Foreskin keratinocyte (primary cell): ENCODE measurements at places on chromosomes 1 and 21.

GRCh38 chr1:65082346-65083040 lies 65.5 kb upstream of the AK4 start:
- no peak for DNase-seq

DNA sequence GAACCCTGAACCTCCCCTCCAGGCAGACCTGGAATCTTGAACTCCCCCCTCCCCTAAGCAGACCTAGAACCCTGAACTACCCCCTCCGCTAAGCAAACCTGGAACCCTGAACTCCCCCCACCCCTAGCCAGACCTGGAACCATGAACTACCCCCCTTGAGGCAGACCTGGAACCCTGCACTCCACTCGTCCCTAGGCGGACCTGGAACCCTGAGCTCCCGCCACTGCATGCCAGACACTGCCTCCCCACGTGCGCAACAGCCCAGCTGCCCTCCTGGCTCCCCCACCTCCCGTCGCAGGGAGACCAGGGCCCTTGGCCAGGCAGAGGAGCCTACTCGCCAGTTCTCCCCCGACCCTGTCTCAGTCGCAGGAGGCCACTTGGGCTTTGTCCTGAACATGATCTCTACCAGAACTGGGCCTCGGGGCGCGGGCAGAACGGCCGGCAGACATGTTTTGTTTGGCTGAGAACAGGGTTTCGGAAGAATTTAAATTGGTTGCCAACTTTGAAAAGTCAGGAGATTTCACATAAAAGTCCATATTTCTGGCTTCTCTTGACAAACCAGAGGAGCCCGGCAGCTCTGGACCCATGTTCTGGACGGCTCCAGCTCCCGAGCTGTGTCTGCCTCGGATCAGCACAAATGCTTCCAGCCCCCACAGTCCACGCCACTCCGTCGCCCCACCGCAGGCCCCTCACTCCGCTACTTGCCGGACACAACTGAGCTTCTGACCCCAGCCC lies 9.2 kb upstream of the PLEKHG5 start:
- DNase-seq = no peak

GRCh38 chr1:8987881-8988617 lies 38.2 kb downstream of the SLC2A7 start:
- no peak for DNase-seq

- no peak for DNase-seq
These were observed 40.0 kb upstream of the APP start for GRCh38 chr21:26210614-26211013.

- peak; percentile 91 for DNase-seq
These were observed 4.7 kb downstream of the LAX1 start for GRCh38 chr1:203769505-203770343.

- no peak for DNase-seq
These were observed 2.1 kb upstream of the OTUD7B start for GRCh38 chr1:150012611-150013010.
